Neural progenitor cell (in vitro differentiated cells): ENCODE measurements at places on chromosomes 4 and X. TPM values are rescaled to one million over a fixed set of nuclear protein-coding genes. Genes with fewer than 3 reads are reported as not detected.

The MAGEC1 gene
- total RNA-seq = not detected in 2 replicates

The CT45A5 gene
- total RNA-seq = not detected in 2 replicates

GRCh38 chr4:100095729-100096595, 94.3 kb downstream of the DDIT4L start:
- H3K4me3 ChIP-seq = no peak overlapping the region
- H3K36me3 ChIP-seq = no peaks in the 10 kb centered on the region
- DNase-seq = peak; percentile 77

DNA sequence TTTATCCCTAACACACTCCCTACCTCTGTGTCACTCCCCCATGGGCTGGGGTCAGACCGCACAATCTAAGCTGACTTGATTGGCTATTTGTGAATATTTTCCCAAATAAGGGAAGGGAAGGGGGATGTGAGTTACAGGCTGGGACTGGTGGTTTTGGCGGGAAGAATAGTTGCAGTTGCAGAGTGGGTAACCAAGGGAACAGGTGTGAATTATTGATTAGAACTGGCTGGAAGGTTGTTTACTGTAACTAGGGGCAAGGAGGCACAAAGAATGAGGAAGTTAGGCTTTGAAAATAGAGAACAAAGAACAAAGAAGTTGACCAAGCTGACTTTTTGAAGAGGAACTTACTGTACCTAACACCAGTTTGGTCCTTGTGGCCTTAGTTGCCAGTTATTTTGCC, 88.0 kb upstream of the XAGE2 start:
- no peak overlapping the region for H3K27ac ChIP-seq
- H3K27me3 ChIP-seq = no peaks in the 10 kb centered on the region
- no peak overlapping the region for H3K4me3 ChIP-seq
